ENCODE measurements at places on chromosomes 2 and 18.
A peak's percentile ranks its signal among the peaks of the same experiment; 100 is the strongest.

GRCh38 chr2:210519594-210519993 is 36.8 kb upstream of the CPS1 start:
- no peak for DNase-seq

DNA sequence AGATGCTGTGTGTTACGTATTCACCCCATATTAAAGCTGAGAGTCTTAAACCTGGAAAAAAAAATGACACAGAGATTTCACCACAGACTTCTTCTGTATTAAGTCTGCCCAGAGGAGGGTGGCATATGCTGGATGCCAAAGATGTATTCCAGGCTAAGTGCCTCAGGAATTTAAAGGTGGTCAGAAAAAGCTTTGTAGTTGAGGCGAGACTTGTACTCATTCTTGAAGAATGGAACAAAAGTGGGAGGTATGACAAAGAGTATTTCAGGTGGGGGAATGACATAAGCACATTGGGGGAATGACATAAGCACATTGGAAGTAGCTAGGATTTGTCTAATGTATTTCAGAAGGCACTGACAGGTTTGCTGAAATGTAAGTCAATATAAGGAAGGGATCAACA is 98.6 kb downstream of the BABAM2 start:
- no peak for DNase-seq

DNA sequence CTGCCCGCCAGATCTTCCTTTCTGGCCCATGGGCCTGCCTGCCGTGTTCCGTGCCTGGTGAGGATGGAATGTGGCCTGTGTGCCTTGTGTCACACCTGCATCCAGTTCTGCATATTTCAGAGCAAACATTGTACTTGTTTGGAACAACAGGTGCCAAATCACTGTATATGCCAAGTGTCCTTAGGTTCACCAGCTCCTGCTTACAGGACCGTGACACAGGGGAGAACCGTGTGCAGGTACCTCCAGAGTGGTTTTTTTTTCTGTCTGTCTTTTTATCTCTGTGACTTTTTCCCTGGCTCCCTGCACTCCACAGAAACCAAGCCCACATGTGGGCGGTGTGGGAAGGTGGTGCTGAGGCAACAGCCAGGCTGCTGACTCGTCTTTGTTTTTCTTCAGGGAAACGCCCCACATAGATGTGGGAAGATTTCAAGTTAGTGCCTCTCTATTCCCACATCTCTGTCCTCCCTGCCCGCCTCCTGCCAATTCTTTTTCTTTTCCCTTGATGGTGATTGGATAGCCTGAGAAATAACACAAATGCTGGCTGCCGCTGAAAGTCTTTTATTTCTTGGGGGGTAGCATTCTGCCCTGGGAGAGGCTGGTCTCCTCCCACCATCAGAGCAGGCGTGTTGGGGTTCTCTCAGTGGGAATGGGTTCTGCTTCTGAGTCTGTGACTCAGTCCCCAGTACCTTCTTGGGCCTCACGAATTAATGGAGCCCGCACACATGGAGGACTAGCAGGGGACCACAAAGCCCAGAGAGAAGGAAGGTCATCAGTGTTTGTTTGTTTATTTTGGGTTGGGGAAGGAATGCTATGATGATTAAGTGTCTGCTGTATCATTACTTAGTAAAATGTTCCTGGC is 21.4 kb downstream of the GRHL1 start:
- no peak for DNase-seq

DNA sequence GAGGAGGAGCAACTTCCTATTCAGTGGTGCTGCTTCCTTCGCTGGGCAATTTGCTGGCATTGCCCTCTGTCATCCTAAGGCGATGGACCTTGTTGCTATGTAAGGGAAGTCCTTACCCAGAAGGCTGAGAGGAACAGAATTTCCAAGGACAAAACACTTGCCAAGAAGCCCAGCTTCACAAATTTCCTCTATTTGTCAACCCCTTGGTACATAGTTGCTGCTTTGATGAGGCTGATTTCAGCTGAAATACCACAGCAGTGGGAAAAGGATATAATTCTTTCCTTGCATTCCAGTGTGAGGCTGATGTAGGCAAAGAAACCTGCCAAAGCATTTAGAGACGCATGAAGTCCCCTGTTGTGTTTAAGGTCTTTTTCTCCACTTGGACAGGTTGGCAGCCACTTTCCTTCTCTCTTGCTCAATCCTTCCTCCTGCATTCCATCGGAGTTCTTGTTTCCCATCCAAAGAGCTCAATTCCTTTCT is 16.4 kb upstream of the ST3GAL5 start:
- no peak for DNase-seq

DNA sequence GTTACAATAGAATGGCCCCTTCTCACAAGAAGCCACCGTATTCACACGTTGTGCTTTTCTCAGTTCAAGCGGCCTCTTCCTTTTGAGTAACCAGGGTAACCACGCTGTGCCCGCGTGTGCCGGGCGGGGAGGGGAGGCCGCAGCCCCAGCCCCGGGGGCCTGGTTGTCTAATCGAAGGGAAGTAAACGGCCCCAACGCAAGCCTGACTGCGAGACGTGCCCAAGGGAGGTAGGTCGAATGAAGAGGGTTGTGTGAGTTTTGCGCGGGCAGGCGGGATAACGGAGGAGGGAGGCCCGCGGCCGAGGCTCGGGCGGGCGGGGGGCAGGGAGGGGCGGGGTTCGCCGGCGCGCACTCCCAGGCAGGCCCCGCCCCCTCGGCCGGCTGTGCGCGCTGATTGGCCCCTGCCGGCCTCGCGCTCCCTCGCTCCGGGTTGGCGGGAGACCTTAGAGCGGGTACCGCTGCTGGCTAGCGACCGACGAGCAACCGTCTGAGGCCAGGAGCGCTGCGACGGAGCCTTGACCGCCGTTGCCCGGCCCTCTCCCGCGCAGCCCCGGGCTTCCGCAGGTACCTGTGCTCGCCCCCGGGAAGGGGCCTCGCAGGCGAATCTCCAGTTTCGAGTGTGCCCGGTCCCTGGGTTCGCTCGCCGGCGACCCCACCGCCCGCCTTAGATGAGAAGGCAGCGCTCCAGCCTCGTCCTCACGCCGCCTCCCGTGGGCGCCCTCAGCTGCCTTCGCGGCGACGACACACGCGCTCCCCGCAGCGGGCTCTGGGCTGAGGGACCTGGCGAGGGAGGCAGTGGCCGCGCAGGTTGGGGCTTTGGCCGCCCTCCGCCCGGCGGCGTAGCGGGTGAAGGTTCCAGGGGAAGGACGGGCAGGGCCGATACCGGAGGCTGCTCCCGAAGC is at the start of gene SPDYA:
SPDYA (plus strand) TSS at position 451 of the 902 bp plus-strand sequence. CDS start 5,181 bp downstream, outside the sequence.
- DNase-seq: peak; percentile 15

- DNase-seq: no peak
Observed at GRCh38 chr2:119668546-119668945, 10.5 kb upstream of the TMEM177 start.

DNA sequence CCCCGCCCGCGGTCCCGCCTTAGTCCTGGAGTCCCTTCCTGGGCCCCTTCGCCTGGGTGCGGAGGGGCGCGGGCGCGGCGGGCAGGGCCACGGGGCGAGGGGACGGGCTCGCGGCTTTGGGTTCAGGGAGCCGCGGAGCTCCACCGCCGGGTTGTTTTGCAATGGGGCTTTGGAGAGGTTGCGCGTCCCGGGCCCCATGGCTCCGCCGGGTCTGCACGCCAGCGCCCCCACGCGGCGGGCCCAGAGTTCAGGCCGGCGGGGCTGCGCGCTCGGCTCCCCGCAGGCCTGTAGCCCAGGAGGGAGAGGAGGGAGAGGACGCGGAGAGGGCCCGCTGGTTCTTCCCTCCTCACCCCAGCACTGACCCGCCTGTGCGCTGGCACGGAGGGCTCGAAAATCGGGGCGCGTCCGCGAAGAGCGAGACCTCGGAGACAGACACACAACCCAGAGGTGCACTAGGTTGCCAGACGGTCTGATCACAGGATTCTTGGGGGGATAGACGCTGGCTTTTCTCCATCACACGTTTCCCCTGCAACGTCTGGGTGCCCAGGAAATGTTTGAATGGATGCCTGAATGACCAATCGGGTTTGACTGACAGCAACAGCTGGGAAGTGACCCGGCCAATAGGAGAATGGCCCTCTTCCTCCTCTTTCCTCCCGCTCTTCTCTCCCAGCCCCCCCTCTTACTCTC is 4.9 kb upstream of the SIX2 start:
- DNase-seq: no peak

DNA sequence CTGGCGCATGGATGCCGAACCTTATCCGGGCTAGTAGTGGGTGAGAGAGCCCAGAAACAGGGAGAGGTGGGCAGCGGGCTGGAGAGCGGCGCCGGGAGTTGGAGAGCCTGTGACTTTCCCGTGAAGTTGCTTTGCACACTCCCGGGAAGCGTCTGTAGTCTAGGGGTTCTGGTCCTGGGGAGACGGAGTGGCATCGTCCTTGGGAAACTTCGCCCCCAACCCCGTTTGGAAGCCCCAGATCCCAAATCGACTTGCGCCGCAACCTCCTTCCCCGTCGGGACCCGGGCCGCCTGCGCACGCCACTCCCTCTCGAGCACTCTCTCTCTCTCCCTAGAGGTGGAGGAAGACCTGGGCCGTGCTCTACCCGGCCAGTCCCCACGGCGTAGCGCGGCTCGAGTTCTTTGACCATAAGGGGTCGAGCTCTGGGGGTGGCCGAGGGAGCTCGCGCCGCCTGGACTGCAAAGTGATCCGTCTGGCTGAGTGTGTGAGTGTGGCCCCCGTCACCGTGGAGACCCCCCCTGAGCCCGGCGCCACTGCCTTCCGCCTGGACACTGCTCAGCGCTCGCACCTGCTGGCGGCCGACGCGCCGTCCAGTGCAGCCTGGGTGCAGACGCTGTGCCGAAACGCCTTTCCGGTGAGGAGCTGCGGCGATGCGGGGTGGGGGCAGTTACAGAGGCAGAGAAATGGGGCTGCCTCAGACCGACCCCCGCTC is 456 bp downstream of the DOK1 start:
- no peak for DNase-seq

DNA sequence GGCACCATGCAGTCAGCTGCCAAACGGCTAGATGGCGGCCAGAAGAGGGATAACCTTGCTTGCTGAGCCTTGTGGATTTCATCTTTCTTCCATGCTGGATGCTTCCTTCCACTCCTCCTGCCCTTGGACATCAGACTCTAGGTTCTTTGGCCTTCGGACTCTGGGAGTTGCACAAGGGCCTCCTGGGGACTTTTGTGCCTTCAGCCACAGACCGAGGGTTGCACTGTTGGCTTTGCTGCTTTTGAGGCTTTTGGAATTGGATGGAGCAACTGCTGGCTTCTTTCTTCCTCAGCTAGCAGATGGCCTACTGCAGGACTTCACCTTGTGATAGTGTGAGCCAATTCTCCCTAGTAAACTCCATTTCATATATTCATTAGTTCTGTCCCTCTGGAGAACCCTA is 31.0 kb downstream of the STRADB start:
- no peak for DNase-seq

DNA sequence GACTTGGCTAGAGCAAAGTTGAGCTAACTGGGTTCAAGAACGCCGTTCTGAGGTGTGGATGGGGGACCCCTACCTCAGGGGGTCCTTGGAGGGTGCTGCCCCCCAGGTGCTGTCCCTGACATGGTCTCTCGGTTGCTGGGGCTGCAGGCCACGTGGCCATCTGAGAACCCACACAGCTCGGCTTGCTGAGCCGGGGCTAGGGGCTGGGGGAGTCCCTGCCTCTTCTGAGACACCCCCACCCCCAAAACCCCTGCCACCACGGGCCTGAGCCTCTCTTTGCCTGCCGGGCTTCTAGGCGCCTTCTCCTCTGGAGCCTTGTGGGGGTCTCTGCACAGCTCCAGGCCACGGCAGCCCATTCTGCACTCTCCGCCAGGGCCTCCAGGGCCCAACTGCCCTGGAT is 52.0 kb upstream of the LAMA1 start:
- no peak for DNase-seq

- DNase-seq: no peak
Observed at GRCh38 chr2:115303-115702, 69.0 kb upstream of the FAM110C start.

- no peak for DNase-seq
Observed at GRCh38 chr18:36350839-36351469, 53.4 kb downstream of the FHOD3 start.

DNA sequence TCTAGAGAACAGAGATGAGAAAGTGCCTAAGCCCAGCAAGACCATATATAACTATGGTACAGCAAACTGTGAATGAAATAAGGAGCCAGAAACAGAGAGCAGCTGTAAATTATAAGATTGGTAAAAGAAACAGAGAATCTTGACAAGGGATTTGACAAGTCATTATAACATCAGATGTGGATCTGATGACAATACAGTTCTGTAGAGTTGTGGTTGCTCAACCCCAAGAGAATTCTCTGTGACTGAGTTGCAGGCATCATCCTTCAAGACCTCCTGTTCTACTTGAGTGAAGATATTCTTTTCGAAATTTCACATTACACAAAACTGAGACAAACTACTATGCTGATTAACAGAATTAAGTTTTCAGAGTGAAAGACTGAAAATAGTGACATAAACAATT is 343.1 kb upstream of the SLC39A10 start:
- no peak for DNase-seq

DNA sequence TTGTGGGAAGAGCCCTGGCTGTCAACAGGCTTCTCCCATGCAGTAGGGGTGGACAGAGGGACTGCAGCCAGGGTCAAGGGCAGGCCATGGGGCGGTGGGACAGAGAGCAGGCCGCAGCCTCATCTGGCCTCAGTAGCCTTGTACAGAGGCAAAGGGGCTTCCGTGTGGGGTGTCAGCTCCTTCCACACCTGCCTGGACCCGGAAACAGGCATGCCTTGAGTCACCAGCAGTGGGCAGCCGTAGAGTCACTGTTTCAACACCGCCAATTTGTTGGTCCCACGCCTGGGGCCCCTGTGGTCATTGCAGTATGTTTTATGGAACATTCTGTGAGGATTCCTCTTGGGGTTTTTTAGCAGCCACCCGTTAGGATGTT is 173.0 kb downstream of the SMAD7 start:
- no peak for DNase-seq

DNA sequence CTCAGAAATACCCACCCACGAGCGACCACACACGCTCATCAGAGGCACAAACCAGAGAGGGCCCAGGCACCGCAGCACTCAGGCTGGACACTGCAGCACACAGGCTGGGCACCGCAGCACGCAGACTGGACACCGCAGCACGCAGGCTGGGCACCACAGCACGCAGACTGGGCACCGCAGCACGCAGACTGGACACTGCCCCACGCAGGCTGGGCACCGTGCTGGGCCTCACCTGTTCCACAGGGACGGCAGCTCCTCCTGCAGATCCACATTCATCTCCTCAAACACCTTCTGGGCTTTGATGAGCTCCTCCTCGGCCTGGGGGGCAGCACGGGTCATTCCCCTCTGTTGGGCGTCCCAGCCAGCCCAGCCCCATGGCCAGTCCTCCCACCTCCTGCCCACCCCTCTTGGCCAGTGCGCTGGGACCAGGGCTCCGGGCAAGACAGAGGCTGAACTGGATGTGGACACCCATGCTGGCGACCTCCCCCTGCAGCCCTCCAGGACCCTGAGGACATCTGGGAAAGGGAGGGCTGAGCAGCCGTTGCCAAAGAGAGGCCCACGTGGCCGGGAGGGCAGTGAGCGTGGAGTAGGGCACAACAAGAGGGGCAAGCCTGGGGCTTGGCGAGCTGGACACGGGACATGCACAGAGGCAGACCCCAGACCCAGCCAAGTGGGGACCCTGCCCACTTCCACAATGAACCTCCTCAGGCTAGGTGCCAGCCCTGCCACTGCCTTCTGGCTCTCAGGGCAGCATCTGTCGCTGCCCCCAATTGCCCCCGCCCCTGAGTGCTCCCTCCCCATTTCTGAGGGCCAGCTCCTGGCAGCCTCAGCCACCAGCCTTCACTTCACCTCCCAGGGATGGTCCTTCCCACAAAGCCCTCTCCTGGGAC is 43.0 kb downstream of the BIN1 start:
- DNase-seq: no peak

GRCh38 chr2:241739651-241740050 is 5.2 kb downstream of the D2HGDH start:
- no peak for DNase-seq

- no peak for DNase-seq
Observed at GRCh38 chr2:63614983-63615945, 26.5 kb downstream of the MDH1 start.

- DNase-seq: no peak
Observed at GRCh38 chr2:105496271-105496670, 97.4 kb upstream of the FHL2 start.

Data from cortex of kidney (tissue), 1 donor.